ENCODE measurements at places on chromosomes 3 and 15. TPM values are rescaled to one million over a fixed set of nuclear protein-coding genes. Genes with fewer than 3 reads are reported as not detected.

DNA sequence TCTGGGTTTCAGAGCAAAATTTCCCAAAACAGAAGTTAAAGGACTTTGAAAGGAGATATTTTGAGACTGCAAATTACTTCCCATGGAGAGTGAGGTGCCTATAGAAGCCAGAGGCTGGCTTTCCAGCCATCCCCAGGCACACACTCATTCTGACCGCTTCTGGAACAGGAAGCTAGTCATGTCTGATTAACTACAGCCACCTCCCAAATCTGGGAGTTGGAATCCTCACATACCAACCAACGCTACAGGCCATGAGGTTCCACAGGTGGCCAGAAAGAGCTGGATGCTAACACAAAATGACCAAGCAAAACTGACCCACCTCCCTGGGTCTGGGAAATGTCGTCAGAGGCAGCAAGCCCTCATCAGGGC, 87.2 kb downstream of the SNRK start:
- no peak overlapping the region for H3K27ac ChIP-seq
- H3K36me3 ChIP-seq, result no peaks in the 10 kb centered on the region
- DNase-seq, result no peak
- no peak overlapping the region for H3K4me3 ChIP-seq
- no peaks in the 10 kb centered on the region for H3K4me1 ChIP-seq
- H3K27me3 ChIP-seq, result no peaks in the 10 kb centered on the region

DNA sequence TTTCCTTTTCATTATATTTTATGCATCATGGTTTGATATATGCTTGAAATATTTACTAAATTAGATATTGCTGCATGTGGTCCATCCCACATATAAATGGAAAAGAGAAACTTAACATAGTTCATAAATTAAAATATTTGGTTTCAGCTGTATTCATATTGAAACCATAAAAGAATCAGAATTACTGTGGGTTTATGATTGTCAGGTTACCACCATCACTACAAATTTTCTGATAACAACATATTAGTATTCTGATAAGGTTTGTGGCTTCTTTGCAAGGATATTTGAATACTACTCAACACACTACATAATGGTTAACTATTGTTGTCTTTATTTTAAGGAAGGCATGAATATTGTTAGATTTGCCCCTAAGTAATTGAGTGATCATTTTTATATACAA, 235.5 kb downstream of the UBE2E2 start:
- no peak overlapping the region for H3K4me3 ChIP-seq
- H3K27me3 ChIP-seq, result no peaks in the 10 kb centered on the region
- H3K27ac ChIP-seq, result no peak overlapping the region
- no peak for DNase-seq
- no peaks in the 10 kb centered on the region for H3K4me1 ChIP-seq

- no peaks in the 10 kb centered on the region for H3K4me1 ChIP-seq
- peaks cover 3% of the 10 kb centered on the region for H3K27me3 ChIP-seq
- H3K27ac ChIP-seq, result no peak overlapping the region
- H3K36me3 ChIP-seq, result no peaks in the 10 kb centered on the region
These were observed 322.6 kb upstream of the TLE3 start for GRCh38 chr15:70420086-70420947.

DNA sequence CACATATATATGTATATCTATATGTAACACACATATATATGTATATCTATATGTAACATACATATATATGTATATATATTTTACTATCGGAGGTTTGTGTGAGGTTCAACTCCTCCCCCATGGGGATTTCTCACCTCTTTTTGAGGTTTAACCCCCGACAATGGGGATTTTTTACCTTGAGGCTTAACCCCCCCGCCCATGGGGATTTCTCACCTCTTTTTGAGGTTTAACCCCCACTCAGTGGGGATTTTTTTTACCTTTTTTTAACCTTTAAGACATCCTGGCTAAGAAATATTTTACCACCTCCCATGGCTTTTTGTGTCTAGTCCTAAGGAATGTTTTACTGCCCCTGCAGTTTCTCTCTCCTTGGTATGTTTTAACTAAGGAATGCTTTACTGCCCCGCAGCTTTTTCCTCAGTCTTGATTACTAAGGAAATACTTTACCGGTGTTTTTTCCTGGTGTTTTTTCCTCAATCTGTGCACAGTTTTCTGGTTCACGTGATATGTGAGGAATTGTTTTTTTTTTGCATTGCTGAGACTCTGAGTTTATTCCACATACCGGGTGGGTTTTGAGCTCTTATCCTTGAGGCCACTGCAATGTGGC, 185.2 kb downstream of the KLF13 start:
- no peaks in the 10 kb centered on the region for H3K4me1 ChIP-seq
- no peak overlapping the region for H3K4me3 ChIP-seq
- no peak for DNase-seq
- no peak overlapping the region for H3K27ac ChIP-seq

GRCh38 chr15:83449250-83449671, 2.1 kb downstream of the SH3GL3 start:
- no peaks in the 10 kb centered on the region for H3K36me3 ChIP-seq
- no peak overlapping the region for H3K4me3 ChIP-seq
- no peak overlapping the region for H3K27ac ChIP-seq
- DNase-seq, result no peak
- H3K4me1 ChIP-seq, result peaks cover 6% of the 10 kb centered on the region

GRCh38 chr3:193310914-193311723, 67.4 kb downstream of the ATP13A5 start:
- no peak overlapping the region for H3K4me3 ChIP-seq
- H3K27me3 ChIP-seq, result no peaks in the 10 kb centered on the region
- no peak for DNase-seq
- H3K27ac ChIP-seq, result no peak overlapping the region
- no peaks in the 10 kb centered on the region for H3K36me3 ChIP-seq

SPATA16 gene
- total RNA-seq, result not detected

LRRK1 gene
- total RNA-seq, result 107 TPM

ZSCAN2 gene
- 55.9 TPM for total RNA-seq

C2CD4A gene
- total RNA-seq, result 0.14 TPM

GYG1 gene
- total RNA-seq, result 89.8 TPM

P3H2 gene
- total RNA-seq, result 153 TPM
